Bronchial epithelial cell (primary cell): ENCODE measurements at places on chromosomes 5 and 9. TPM values are rescaled to one million over a fixed set of nuclear protein-coding genes. Genes with fewer than 3 reads are reported as not detected.

GRCh38 chr5:141882594-141883183 lies 4.5 kb upstream of the PCDH1 start:
- DNase-seq, result no peak

DNA sequence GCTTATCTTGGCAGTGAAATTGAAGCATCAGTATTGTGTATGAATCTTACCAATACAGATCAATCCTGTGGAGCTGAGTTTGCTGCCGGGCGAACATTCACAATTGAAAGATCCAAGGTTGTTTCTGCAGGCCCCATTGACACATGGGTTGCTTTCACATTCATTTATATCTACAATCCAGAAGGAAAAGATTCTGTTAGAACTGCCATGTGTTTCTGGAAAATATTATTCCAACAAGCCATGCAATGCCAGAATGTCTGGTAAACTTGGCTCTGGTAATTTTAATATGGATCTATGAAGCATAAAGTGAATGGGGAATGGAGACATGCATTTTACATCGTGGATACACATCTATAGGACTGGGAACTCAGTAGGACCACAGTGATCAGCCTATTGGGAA lies 180.8 kb downstream of the FBN2 start:
- DNase-seq, result no peak

DNA sequence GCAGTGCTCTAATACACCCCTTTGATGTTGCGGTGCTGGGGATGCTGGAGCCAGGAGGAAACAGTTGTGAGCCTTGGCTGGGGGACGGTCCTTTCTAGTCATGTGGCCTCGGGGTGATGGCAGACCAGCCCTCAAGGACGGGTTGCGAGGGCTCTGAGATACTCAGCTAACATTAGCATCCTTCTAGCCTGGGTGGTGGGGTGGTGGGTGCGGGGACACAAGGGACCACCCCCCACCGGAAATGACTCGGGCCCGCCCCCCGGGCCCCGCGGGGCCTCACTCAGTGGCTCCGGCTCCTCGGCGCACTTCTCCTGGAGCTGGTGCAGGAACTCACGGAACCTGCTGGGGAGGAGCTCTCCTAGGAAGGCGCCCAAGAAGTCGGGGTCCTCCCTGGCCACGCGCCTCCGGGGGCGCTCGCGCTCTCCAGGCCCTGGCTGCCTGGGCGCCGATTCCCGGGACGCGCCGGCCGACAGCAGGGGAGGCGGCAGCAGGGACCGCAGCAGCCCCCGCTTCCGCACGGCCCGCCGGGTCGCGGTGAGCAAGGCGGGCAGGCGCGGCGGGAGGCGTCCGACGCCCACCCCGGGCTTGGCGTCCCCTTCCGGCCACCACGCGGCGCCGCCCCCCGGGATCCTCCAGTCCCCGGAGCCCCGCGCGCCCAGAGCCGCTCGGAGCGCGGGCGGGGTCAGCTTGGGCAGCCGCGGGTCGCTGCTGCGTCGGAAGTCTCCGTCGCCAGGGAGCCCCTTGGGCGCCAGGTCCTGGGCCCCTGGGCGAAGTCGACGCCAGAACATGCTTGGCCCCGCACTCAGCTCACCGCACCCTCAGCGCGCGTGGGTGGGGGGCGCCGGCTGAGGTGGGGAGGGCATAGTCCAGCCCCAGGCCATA lies 873 bp downstream of the C9orf50 start:
- DNase-seq, result no peak

Gene CCL28
- total RNA-seq, result 1.0 and 1.6 TPM in 2 replicates
